Sigmoid colon (tissue), 7 donors: ENCODE measurements at places on chromosomes 6 and 20. TPM values are rescaled to one million over a fixed set of nuclear protein-coding genes. Genes with fewer than 3 reads are reported as not detected.

DNA sequence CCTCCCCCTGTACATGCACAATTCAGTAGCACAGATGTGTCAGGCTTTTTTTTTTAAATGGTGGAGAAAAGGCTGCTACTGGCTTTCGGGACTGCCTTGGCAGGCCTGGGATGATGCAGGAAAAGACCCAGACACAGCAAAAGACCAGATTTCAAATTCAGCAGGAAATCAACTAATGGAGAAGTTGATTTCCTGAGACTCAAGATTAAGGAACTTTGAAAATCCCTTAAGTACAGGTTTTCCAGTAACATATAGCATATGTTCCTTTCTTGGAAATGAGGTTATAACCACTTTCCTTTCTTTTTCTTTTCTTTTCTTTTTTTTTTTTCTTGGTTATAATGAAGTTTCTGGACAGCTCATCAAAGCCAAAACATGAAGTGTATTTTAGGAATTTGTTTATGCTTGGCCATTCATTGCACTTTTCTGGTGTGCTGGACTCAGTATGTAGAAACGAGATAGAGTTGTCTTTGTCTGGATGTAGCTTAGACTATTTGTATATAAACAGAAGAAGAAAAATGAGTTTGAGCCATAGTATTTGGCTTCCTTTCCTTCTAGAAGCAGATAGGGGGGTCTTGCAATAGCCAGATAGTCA, 119.4 kb downstream of the SASH1 start:
- H3K27ac ChIP-seq: peak overlapping the region; percentile 47
- DNase-seq: no peak
- no peak overlapping the region for H3K4me3 ChIP-seq
- H3K27me3 ChIP-seq: no peaks in the 10 kb centered on the region
- no peaks in the 10 kb centered on the region for H3K36me3 ChIP-seq

Gene TBP
- 6.0 TPM for polyA plus RNA-seq

GRCh38 chr6:136655239-136656014, 105.2 kb upstream of the MAP7 start:
- no peak overlapping the region for H3K4me3 ChIP-seq
- no peak overlapping the region for H3K27ac ChIP-seq
- H3K27me3 ChIP-seq: no peaks in the 10 kb centered on the region
- no peaks in the 10 kb centered on the region for H3K36me3 ChIP-seq
- DNase-seq: no peak
- H3K4me1 ChIP-seq: no peaks in the 10 kb centered on the region

DNA sequence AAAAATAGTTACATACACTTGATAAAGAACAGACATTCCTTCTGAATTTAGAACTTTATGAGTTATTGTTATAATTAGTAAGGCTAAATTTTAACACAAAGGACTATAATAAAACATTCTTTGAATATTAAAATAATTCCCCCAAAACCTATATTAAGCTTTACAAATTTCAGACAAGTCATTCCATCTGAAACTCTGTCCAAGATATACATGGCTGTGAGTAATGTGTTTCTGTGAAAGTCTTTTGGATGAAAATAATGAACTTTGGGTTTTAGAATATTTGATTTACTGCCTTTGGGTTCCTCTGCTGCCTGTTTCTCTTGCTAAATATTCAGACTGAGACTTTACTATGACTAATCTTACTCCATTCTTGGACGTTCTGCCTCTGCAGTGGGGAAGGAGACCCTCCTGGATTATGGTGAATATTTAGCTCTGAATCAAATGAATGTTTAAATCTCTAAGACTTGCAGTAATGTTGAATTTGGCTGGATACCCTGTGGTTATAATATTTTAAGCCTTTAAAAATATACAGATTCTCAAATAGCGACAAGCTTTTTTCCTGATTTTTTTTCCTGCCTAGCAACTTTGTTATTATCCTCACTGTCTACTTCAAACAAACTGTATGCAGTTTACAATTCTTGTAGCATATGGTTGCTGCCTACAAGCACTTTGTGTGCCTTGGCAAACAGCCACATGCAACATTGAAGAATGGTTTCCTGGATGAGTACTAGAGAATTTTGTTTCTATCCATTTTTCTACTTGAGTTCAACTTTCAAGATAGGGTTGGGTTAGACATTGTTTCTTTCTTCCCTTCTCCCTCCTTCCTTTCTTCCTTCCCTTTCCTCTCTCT, 51.4 kb downstream of the TXLNB start:
- H3K4me3 ChIP-seq: no peak overlapping the region
- H3K27me3 ChIP-seq: no peaks in the 10 kb centered on the region
- no peaks in the 10 kb centered on the region for H3K36me3 ChIP-seq
- H3K27ac ChIP-seq: peak overlapping the region; percentile 46

DNA sequence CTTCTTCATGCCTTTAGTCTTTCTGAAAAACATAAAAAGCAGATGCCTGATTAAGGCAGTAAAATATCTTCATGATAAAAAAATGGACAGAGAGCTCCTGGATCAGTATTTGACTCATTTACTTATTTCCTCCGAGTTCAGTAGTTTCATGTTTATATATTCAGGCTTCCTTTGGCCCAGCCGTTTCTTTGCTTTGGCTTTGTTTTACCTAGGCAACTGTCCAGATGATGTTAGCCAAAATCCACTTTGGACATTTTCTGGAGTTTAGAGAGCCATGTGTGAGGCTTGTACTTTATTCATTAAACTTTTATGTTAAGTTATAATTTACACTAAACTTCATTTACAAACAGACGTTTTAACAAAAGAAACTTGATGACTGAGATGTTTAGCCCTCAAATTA, 307.1 kb upstream of the RSPO3 start:
- peaks cover 21% of the 10 kb centered on the region for H3K4me1 ChIP-seq
- no peaks in the 10 kb centered on the region for H3K36me3 ChIP-seq
- DNase-seq: peak; percentile 62
- peak overlapping the region; percentile 5 for H3K27ac ChIP-seq
- H3K27me3 ChIP-seq: no peaks in the 10 kb centered on the region
- H3K4me3 ChIP-seq: no peak overlapping the region

- peaks cover 53% of the 10 kb centered on the region for H3K36me3 ChIP-seq
- no peak overlapping the region for H3K27ac ChIP-seq
- no peaks in the 10 kb centered on the region for H3K27me3 ChIP-seq
- H3K4me3 ChIP-seq: no peak overlapping the region
- H3K4me1 ChIP-seq: no peaks in the 10 kb centered on the region
Observed at GRCh38 chr20:434221-434620, 26.1 kb downstream of the RBCK1 start.

DNA sequence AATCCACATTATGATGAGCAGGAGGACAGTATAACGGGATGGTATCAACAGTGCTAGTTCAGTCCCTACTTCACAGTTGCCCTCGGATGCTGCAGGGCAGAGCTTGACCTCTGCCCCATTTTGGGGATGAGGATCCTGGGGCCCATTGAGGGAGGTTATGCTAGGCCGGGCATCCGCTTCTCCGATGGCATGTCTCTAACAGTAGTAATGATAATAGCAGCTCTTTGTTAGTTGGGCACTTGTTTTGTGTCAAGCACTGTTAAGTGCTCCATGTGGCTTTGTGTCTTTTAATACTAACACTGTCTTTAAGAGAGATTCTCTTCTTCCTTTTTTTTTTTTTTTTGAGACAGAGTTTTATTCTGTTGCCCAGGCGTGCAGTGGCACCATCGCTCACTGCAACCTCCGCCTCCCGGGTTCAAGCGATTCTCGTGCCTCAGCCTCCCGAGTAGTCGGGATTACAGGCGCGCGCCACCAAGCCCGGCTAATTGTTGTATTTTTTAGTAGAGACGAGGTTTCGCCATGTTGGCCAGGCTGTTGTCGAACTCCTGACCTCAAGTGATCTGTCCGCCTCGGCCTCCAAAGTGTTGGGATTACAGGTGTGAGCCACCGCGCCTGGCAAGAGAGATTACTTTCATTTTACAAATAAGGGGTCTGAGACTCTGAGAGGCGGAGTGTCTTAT, 1.1 kb downstream of the MAPRE1 start:
- no peaks in the 10 kb centered on the region for H3K4me1 ChIP-seq
- DNase-seq: peak; percentile 67
- H3K36me3 ChIP-seq: no peaks in the 10 kb centered on the region
- H3K27ac ChIP-seq: peak overlapping the region; percentile 94
- H3K4me3 ChIP-seq: peak overlapping the region; percentile 84

DNA sequence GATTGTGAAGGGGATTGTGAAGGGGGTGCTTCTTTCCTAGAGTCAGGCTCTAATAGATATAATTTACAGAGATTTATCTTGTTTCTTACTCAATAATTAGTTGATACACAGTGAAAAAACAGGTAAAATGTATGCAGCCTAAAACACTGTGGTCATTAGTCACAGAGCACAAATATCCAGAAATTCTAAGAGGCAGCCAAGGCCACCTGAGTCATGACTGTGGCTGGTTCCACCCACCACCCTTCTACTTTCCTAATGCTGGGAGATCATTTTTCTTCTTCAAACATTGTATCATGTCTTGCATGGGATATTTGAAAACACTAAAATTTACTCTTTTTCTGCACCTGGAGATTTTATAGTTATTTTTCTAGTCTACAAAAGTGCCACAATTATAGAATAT, 181.6 kb downstream of the OTOR start:
- no peaks in the 10 kb centered on the region for H3K4me1 ChIP-seq
- no peak overlapping the region for H3K27ac ChIP-seq
- no peaks in the 10 kb centered on the region for H3K27me3 ChIP-seq

Gene CD109
- polyA plus RNA-seq: under 0.01 TPM

DNA sequence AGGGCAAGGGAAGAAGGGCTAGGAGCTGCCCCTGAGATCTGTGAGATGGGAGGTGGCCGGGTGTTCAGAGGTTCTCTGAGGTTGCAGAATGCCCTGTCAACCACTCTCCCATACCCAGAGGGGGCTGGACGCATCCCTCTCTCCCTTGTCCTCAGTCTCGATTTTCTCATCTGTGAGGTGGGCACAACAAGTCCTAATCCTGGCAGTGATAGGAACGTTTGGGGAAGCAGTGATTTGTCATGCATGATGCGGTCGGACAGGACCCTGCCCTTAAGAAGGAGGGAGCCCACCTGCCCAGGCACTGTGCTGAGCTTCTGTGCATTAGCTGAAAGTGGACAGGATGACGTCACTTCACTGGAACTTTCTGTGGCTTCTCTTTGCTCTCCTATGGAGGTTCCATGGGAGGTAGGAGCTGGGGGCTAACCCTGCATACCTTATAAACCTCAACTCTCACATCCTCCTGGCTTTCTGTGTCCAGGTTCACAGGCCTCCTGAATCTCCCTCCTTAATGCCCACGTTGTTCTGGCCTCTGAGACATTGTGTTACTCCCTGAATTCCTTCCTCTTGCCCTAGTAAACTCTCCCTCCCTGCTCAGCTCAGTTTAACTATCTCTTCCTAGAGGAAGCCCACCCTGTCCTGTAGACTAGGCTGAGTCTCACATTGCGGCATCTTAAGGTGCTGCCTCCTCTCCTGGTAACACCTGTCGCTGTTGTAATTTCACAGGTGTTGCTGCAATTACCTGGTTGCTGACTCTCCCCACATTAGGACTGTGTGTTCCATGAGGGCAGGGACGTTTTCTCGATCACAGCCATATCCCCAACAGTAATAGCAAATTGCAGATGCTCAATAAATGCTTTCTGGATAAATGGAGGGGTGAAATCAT, 30.1 kb upstream of the CSNK2A1 start:
- no peaks in the 10 kb centered on the region for H3K36me3 ChIP-seq
- H3K4me1 ChIP-seq: peaks cover 9% of the 10 kb centered on the region
- H3K27me3 ChIP-seq: peaks cover 13% of the 10 kb centered on the region
- DNase-seq: no peak
- no peak overlapping the region for H3K27ac ChIP-seq

- no peaks in the 10 kb centered on the region for H3K27me3 ChIP-seq
- no peaks in the 10 kb centered on the region for H3K36me3 ChIP-seq
- peak overlapping the region; percentile 100 for H3K27ac ChIP-seq
- DNase-seq: no peak
- H3K4me1 ChIP-seq: no peaks in the 10 kb centered on the region
Observed at GRCh38 chr6:111478749-111479148, 4.3 kb downstream of the REV3L start.

GRCh38 chr20:52441710-52442109, 250.1 kb upstream of the ZFP64 start:
- H3K27ac ChIP-seq: no peak overlapping the region
- H3K36me3 ChIP-seq: no peaks in the 10 kb centered on the region
- DNase-seq: no peak
- H3K4me3 ChIP-seq: no peak overlapping the region

DNA sequence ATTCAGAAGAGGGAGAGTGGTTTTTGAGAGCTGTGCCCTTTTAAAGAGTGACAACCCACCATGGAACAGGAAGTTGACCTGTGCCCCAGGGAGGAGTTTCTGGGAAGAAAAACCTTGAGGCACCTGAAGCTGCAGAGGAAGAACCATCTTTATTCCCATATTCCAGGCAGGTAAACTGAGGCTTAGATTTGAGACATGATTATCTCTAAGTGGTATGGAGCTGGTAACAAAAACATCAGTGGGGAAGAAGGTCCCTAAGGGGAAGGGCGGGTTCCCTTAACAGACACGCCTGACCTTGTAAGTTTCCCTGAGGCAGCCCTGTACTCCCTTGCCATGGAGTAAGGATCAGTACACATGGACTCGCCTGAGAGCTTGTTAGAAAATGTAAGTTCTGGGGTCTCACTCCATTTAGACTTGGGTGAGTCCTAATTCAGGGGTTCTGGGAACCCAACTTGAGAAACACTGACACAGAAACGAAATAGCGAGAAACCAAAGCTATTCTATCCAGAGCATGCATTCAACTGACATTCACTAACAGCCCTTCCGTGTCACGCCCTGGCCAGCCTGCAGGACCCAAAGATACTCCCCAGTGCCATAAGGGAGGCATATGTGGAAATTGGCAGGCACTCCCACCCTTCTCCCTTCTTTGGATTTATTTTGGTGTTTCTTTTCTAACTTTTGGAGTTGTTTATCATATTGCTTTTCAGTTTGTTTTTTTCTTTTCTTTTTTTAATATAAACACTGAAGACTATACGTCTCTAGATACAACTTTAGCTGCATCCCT, 90.9 kb downstream of the DLGAP4 start:
- H3K27ac ChIP-seq: no peak overlapping the region
- H3K36me3 ChIP-seq: no peaks in the 10 kb centered on the region
- no peak for DNase-seq
- H3K4me1 ChIP-seq: no peaks in the 10 kb centered on the region

- no peaks in the 10 kb centered on the region for H3K27me3 ChIP-seq
- peak; percentile 68 for DNase-seq
- H3K4me1 ChIP-seq: no peaks in the 10 kb centered on the region
- H3K4me3 ChIP-seq: no peak overlapping the region
- no peaks in the 10 kb centered on the region for H3K36me3 ChIP-seq
Observed at GRCh38 chr6:148599967-148600426, 146.8 kb upstream of the UST start.

DNA sequence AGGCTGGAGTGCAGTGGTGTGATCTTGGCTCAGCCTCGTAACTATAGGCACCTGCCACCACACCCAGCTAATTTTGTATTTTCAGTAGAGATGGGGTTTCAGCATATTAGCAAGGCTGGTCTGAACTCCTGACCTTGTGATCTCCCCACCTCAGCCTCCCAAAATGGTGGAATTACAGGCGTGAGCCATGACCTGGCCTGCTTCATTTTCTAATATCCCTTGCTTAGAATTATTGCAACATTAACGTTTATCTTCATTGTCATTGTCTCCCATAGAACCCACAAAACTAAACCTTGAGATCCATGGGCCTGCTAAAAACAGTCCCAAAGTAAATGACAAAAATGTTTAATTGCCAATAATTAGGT, 6.1 kb downstream of the EEF1A1 start:
- no peaks in the 10 kb centered on the region for H3K27me3 ChIP-seq
- no peak for DNase-seq
- H3K27ac ChIP-seq: peak overlapping the region; percentile 70
- peaks cover 57% of the 10 kb centered on the region for H3K36me3 ChIP-seq
- peaks cover 42% of the 10 kb centered on the region for H3K4me1 ChIP-seq
